ENCODE measurements at places on chromosomes 7 and 10. TPM values are rescaled to one million over a fixed set of nuclear protein-coding genes. Genes with fewer than 3 reads are reported as not detected.

DNA sequence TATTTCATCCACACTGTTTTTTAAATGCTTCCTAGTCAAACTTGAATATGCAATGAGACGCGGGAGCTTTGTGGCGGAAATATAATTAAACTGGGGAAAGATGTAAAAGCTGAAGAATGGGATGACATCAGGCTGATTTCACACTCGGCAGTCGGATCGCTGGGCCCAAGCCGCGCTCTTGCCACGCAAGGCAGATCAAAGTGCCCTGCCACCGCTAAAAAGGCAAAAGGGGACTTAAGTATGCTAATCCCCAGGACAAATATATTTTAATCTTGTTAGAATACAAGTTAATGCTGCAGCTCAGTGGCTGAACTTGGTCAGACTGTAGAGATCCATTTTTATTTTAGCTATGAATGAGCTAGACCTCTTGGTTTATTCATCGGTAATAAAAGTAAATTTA is 13.8 kb downstream of the EN2 start:
- DNase-seq = no peak
- H3K36me3 ChIP-seq = no peaks in the 10 kb centered on the region
- H3K27me3 ChIP-seq = peaks cover 100% of the 10 kb centered on the region
- peak overlapping the region; percentile 38 for H3K4me3 ChIP-seq
- peaks cover 46% of the 10 kb centered on the region for H3K4me1 ChIP-seq
- no peak overlapping the region for H3K27ac ChIP-seq

The NUTM2D gene
- total RNA-seq = 0.54 TPM

GRCh38 chr7:126774077-126774476 is 478.7 kb downstream of the GRM8 start:
- peaks cover 15% of the 10 kb centered on the region for H3K4me1 ChIP-seq
- no peak overlapping the region for H3K4me3 ChIP-seq
- no peak for DNase-seq
- no peak overlapping the region for H3K27ac ChIP-seq
- H3K27me3 ChIP-seq = no peaks in the 10 kb centered on the region

DNA sequence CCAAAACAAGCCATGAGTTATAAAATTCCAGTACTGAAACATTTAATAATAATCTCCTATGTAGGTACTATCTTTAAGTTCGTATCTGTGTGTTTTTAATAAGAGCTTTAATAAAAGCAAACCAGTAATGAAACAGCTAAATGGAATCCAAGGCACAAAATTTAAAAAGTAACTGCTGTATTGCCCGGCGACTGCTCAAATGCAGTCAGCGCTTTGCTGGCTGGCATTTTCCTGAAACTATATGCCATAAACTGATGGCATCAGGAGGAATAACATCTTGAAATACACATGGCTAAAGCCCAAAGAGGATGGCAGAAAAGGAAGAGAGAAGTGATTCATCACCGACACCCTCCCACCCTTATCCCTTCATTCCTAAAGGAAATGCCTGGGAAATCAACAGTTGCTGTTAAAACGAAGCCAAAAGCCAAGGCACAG is 133.1 kb downstream of the CUBN start:
- no peaks in the 10 kb centered on the region for H3K27me3 ChIP-seq
- no peak for DNase-seq
- no peak overlapping the region for H3K27ac ChIP-seq
- H3K4me3 ChIP-seq = no peak overlapping the region

DNA sequence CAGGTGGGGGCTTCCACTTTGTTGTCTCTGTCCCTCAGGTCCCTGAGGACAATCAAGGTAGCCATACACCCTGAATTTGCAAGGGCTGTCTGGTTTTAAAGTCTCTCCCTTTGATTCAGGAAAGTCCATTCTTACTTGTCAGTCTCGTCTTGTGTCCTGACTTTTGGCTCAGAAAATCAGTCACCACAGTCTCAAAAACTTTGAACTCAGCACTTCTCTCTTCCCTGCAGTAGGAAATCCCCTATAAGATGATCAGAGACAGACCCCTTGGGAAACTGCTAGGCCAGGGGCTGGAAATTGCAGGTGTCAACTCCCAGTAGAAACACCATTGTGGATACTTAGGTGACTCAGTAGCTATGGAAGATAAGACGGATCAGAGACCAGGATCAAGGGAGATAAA is 73.1 kb downstream of the CDC123 start:
- DNase-seq = no peak
- H3K4me3 ChIP-seq = no peak overlapping the region
- no peak overlapping the region for H3K27ac ChIP-seq

GRCh38 chr10:72257051-72257892 is 16.5 kb upstream of the DDIT4 start:
- H3K27ac ChIP-seq = no peak overlapping the region
- H3K27me3 ChIP-seq = no peaks in the 10 kb centered on the region
- H3K4me1 ChIP-seq = peaks cover 35% of the 10 kb centered on the region
- no peak overlapping the region for H3K4me3 ChIP-seq
- H3K36me3 ChIP-seq = no peaks in the 10 kb centered on the region

DNA sequence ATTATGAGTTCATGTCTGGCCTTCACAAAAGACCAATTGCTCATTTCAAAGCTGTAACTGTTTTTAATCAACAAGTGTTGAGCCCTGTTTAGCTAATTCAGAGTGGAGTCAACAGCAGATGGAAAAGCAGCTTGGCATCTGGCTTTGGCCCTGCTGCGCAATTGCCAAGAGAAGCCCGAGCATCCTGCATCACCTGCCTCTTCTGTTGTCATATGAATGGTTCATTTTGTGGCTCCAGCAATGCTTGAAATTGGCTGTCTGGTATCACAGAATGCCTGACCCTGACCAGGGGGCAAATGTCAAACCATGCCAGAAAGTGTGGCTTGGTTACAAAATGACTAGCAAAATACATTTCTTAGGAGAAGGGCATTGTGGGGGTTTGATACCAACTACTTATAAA is 296.5 kb upstream of the PHF14 start:
- H3K4me3 ChIP-seq = no peak overlapping the region
- peaks cover 6% of the 10 kb centered on the region for H3K4me1 ChIP-seq
- no peaks in the 10 kb centered on the region for H3K27me3 ChIP-seq
- no peaks in the 10 kb centered on the region for H3K36me3 ChIP-seq

The NAT16 gene
- total RNA-seq = not detected

The LDB3 gene
- 0.14 TPM for total RNA-seq

DNA sequence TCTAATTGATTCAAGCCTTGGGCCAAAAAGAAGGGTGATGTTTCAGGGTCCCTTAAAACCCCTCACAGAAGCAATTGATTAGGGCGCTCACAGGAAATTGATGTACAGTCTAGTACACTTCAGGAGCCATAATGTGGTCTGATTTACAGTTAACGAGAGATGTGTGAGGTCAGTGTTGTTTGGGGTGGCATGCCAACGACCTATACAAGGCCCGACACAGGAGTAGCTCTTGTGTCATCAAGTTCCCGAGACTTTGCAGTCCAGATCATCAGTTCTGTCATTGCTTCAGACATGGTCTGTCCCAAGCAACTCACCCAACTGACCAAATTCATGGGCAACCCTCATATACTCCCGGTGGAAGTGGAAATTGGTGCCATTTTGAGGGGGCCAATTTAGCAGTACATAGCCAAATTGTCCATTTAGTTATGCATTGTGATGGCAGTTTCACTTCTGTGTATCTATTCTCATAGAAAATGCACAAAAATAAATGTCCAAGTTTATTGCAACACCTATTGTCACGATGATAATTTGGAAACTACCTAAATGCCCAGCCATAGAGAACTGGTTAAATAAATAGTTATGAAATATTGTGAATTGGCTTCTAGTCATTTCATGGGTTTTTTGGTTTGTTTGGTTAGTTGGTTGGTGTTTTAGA is 18.0 kb upstream of the ARID5B start:
- no peak overlapping the region for H3K27ac ChIP-seq
- no peak overlapping the region for H3K4me3 ChIP-seq
- DNase-seq = no peak
- H3K27me3 ChIP-seq = no peaks in the 10 kb centered on the region

The ATP6V0A4 gene
- 1.3 TPM for total RNA-seq
